ENCODE measurements at places on chromosomes 5 and 9.

- no peak for DNase-seq
These were observed 94.4 kb downstream of the USP20 start for GRCh38 chr9:129929496-129930125.

- DNase-seq = no peak
These were observed 580.2 kb downstream of the EFNA5 start for GRCh38 chr5:107090506-107090905.

DNA sequence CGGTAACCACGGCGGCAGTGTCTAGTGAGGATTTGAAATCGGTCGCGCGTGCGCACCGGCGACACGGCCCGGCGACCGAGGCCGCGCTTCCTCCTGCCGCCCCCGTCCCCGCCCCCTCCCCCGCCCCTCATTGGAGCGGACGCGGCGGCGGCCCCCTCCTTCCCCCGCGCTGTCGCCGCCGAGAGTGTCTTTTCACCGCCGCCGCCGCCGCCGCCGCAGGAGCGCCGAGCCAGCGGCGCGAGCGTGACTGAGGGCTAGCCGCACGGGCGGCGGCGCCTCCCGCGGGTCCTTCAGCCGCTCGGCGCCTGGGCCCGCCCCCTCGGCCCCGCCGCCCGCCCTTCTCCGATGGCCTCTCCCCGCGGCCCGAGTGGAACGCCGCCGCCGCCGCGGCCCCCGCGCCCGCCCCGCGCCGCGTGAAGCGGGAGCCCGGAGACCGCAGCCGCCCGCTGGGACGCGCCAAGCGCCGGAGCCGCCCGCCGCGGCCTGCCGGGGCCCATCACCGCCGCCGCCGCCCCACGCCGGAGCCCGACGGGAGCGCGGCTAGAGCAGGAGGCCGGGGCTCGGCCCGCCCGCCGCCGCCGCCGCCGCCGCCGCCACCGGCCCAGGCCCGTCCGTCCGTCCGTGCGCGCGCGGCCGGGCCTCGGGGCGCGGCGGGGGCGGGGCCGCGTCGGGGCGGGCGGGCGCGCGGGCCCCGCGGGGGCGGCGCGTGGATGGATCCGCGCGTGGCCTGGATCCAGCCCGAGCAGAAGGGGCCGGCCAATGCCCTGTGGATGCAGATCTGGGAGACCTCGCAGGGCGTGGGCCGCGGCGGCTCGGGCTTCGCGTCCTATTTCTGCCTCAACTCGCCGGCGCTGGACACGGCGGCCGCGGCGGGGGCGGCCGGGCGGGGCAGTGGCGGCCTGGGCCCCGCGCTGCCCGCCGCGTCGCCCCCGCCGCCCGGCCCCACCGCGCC is at the start of gene TENT4A:
TSS of gene TENT4A (plus strand) at position 159 of the 952 bp plus-strand sequence. CDS start at position 711, 552 bp downstream.
- no peak for DNase-seq

GRCh38 chr5:30438785-30439184 is 754.7 kb upstream of the CDH6 start:
- no peak for DNase-seq

DNA sequence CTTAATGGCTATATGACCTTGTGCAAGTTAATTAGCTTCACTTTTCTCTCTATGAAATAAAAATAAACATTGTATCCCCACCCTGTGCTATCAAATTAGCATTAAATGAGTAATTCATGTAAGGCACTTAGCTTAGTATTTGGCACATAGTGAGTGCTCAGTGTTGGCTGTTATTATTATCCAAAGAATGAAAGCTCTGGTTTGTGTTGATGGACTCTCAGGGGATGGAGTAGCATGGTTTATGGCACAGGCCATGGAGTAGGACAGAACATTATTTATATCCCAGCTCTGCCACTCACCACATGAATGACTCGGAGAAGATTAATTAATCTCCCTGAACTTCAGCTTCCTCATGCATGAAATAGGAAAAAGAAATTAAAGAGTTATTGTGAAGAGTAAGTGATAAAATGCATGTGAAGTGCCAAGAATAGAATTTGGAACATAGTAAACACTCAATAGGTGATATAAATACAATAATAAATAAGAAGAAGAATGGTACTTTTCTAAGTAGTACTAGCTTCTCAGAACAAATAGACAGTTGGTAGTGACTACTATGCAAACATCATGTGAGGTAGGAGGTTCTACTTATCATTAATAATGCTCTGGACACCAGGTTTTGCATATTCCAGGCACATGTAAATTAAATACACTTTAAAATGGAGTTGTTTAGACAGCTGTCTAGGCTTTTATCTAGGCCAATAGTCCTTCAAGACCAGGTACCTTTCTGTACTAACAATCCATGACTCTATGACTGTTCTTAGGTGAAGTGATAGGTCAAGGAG is 146.4 kb downstream of the GRIA1 start:
- DNase-seq = no peak

DNA sequence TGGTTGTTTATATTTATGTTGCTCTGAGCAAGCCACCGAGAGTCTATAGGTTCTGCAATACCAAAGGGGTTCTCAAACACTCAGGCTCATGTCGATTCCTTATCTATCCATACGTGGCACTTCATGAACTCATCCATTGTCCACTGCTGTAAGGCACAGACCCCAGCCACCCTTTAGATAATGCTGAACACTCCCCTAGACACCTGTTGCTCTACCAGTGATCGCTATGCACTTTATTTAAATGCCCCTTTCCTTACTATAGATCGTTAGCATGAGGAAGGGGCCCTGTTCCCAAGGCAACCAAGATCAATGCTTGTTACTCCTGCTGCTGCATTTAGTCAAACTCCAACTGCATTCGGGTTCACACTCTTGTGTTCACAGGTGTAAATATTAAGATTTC is 171.9 kb downstream of the PAM start:
- no peak for DNase-seq

GRCh38 chr5:94402096-94402495 is 216.3 kb downstream of the KIAA0825 start:
- DNase-seq = no peak

DNA sequence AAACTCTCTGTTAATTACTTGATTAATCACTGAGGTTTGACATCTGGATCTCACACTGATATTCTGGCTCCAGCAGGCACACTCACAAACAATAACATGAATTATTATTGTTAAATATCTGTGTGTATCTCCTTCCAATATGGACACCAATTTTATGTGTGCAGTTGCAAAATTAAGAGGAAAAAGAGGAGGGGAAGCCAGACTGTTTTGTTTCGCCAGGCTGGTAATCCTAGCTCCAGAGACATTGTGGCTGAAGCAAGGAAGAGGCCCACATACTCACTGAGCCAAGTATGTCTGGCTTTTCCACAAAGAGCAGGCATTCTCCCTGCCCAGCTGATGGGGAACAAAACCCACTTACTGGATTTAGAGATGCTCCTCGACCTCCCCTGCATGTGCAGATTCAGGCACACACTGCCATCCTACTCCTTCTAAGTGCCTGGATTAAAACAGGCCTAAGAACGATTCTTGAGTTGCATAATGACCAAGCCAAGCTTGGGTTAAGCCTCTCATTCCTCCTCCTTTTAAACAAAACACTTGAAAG is 181.9 kb downstream of the ESM1 start:
- DNase-seq = no peak

DNA sequence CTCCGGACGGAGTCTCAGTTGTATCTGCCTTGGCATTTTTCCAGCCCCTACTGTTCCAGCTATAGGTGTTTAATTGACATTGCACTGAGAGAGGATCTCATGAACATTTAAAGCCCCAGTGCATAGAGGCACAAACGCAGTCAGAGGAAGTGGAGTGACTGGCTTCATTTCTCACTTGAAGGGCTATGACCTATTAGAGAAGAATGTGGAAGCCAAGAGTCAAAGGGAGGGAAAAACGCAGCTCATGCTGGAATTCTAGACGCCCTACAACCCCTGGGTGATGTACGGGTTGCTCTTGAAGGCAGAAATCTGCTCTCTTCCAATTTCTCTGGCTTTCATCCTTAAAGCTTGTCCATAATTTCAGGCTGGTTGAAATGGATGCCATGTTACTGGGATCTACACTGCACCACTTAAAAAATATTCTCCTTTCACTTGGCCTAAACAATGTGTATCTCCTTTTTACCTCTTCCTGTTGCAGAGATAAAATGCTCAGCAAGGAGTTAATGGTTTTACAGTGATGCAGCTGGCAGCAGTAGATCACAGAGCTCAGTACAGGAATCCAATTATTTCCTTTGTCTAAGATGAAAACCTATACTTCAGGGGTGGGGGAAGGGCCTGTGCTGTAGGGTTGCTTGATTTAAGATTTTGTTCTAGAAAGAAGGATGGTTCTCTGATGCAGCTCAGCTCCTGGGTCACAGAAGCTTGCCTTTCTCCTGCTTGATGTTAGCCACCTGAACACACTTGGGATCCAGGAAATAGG is 61.8 kb upstream of the MAMDC2 start:
- no peak for DNase-seq

- DNase-seq = no peak
These were observed 47.0 kb downstream of the CCDC125 start for GRCh38 chr5:69285448-69286116.

DNA sequence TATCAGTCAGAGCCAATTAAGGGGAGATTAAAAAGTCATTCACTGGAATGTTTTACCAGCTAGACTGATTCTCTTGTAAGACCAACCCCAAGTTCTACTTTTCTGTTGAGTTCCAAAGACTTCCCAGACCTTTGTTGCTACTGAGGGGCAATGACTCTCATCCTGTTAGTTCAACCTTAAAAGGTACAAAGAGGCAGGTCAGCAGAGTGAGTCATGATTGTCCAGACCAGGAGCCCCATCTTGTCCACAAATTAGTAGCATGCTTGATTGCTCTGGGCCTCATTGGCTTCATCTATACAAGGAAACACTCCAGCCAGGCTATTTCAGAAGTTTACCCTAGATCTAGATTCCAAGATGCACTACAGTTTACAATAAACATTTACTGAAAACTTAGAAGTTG is 79.9 kb upstream of the IL7R start:
- no peak for DNase-seq

DNA sequence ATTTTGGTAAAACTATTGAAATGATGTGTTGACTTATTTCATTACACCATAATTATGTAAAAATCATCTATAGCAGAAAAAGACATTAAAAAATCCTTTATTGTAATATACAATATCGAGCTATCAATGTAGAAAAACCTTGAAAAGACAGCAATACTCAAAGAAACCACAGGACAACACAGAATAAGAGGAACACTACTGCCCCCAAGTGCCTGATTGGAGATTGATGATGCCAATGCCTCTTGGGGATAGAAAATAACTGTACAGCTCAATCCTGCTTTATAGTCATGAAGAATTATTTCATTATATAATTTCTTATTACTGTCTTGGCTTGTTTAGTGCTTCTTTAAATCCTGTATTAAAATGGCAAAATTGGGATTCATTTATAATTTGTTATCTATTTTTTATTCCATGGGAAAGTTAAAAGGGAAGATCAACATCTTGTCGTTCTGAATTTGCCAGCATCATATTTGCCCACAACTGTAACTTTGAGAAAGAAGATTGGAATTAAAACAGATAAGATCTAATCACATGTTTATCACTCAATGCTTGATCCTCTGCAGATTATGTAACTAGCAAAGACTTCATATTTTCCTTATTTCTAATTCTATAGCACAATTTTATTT is 337.5 kb downstream of the CDH9 start:
- no peak for DNase-seq

GRCh38 chr9:70110194-70111041 is 66.8 kb downstream of the MAMDC2 start:
- DNase-seq = no peak

DNA sequence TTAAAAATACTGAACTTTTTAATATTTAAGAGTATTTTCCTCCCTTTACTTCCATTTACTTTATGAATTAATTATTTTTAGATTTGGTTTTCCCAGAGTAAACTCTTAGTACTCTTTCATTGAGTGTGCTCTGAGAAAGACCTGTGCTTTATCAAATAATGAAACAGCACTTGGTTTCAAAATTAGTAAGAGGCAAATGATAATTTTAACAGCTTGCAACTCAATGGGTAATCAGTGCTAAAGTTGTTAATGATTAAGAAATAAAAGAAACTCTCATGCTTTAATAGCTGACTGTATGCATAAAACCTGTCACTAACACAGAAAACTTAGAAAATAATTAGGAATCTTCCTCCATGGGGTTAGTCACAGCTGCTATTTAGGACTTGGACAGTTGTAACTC is 244.4 kb downstream of the RFX3 start:
- DNase-seq = no peak

- no peak for DNase-seq
These were observed 138.5 kb downstream of the SLIT3 start for GRCh38 chr5:169162407-169162806.

GRCh38 chr5:16140417-16140816 is 39.2 kb downstream of the MARCHF11 start:
- DNase-seq = no peak

DNA sequence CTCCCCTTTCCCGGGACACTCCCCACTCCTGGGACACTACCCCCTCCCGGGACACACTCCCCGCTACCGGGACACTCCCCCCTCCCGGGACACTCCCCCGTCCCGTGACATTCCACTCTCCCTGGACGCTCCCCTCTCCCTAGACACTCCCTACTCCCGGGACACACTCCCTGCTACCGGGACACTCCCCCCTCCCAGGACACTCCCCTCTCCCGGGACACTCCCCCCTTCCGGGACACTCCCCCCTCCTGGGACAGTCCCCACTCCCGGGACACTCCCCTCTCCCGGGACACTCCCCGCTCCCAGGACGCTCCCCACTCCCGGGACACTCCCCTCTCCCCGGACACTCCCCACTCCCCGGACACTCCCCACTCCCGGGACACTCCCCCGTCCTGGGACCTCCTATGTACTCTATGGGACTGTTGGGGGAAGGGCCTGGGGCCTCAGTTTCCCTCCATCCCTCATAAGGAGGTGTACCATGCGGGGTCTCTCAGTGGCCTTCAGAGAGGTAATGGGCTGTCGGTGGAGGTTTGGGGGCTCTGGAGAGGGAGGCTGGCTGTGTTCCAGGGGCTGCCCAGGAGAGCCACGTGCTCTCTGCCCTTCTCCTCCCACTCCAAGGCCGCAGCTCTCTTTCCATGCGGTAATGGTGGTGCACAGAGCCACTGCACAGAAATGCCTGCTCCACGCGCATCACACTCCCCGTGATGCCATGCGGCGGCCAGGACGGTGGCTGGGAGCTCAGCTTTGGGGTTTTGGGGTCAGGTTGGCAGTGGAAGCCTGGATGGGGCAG is 96.2 kb downstream of the RXRA start:
- DNase-seq = no peak

GRCh38 chr5:177131352-177132135 is 2.0 kb upstream of the NSD1 start:
- DNase-seq = no peak

GRCh38 chr5:89545626-89546025 is 662.6 kb upstream of the MEF2C start:
- DNase-seq = no peak

- no peak for DNase-seq
These were observed 76.2 kb downstream of the SLF1 start for GRCh38 chr5:94694671-94695070.

All from stimulated activated naive CD4-positive, alpha-beta T cell treated with Interleukin-2 at 50 U/mL for 16 hours (primary cell).